ENCODE measurements at places on chromosomes 5 and 9.

DNA sequence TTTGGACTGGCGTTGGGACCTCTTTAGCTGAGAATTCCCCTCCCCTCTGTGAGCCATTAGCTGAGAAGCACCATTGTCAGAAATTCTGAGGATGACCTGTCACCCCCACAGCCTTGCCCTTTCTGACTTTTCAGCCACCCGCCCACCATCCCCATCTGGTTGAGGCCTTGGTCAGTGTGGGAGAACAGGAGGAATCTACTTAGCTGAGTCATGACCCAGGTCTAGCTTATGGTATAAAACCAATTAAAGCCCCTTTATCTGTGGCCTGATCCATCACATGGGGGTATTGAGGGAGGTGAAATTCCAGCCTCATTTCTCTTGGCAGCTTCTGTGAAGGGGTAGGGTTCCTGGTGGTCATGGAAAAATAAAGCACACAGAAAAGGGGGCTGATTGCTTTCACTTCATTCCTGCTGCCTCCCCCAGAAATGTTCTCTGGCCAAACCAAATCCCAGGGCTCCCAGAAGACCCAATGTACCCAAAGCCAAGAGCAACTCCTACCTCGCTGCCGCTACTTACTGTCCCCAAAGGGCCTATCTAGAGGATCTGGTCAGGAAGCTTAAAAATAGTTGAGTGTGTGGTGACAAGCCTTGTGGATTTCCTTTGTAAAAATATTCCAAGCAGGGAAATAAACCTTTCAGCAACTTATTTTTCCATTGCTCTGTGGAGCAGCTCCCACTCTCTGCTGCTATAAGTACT, 174.8 kb upstream of the TNC start:
- ATAC-seq, result no peak

- ATAC-seq, result peak; percentile 48
These were observed 9.8 kb upstream of the SLC36A3 start for GRCh38 chr5:151313357-151313756.

- no peak for ATAC-seq
These were observed 4.3 kb upstream of the FYB1 start for GRCh38 chr5:39223565-39224156.

GRCh38 chr5:158061451-158061850, 202.5 kb upstream of the CLINT1 start:
- ATAC-seq, result no peak
